ENCODE measurements at places on chromosomes 11 and 22.

DNA sequence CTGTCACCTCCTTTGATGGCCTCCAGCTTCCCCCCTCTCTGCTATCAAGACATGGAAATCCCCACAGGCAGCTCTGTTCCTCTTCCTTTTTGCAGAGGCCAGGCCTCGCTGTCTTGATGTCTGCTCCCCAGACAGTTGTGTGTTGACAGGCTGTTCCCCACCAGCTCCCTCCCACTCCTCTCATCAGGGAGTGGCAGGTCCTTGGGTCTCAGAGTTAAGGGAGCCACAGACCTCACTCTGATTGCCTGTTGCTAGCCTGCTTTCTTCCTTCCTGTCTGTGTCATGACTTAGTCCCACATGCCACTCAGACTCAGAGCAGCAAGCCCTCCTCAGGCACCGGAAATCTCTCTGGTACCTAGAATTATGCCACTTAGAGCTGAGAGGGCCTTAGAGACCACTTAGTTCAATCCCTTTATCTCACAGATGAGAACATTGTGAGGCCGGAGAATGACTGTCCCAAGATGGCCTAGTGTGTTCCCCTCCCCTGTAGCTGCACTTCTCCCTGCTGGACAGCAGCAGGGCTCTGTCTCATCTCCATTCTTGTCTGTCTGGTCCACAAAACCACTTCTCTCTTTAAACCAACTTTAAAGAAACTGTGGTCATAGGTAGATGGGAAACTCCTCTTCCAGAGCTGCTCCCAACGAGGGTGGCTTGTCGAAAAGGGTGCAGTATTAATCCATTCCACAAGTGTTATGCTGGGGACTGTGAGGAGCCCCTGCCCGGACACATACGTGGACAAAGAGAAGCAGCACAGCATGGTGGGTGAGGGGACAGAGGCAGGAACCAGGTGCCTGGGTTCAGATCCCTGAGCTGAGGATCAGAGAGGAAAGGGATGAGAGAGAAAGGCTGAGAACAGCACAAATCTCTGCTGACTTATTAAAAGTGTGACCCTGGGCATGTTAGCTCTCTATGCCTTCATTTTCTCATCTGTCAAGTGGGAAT lies 4.2 kb downstream of the AMPD3 start:
- no peak for DNase-seq

DNA sequence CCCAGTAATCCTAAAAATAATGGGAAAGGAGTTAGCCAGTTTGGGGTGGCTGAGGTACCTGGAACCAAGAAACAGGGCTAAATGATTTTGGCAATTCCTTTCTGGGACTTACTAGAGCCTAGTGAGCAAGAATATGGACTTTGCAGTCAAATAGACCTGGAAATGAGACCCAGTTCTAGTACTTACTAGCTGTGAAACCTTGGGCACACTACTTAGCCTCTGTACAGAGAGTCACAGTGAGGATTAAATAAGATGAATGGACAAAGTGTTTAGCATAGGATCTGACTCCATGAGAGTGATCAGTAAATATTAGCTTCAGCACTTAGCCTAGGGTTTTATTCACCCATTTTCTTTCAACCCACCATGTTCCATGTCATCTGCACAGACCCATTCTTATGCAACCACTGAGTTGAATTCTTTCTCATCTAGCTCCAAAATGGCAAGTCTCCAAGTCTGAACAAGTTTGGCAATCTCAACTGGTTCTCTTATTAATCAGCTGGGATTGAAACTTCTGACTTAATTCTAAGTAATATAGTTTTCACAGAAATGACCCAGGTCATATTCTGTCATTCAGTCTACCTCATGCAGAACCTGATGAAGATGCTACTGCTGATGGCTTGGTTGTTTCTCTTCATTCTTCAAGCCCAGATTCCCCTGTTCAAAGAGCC lies 15.0 kb upstream of the SORL1 start:
- DNase-seq = no peak

DNA sequence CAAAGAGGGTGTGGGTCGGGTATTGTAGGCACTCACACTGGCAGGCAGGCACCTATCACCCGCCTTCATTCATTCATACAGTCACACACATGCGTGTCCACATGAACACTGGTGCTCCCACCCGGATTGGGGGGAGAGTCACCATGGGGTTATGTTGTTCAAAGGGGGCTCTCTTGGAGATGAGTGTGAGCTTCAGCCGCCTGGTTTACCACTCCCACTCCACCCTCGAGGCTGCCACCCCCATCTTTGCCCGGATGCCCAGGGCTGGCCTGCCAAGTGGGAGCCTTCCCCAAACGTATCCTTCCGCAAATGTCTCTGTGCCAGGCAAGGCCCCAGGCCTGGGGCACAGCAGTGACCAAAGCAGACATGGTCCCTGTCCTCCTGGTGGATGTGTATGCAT lies 22.6 kb downstream of the MRGPRD start:
- no peak for DNase-seq

GRCh38 chr11:74460481-74461154 lies 6.7 kb downstream of the KCNE3 start:
- no peak for DNase-seq

- DNase-seq = no peak
Observed at GRCh38 chr11:17077240-17077519, 287 bp downstream of the RPS13 start.
